ENCODE measurements at places on chromosomes 16 and 17.

DNA sequence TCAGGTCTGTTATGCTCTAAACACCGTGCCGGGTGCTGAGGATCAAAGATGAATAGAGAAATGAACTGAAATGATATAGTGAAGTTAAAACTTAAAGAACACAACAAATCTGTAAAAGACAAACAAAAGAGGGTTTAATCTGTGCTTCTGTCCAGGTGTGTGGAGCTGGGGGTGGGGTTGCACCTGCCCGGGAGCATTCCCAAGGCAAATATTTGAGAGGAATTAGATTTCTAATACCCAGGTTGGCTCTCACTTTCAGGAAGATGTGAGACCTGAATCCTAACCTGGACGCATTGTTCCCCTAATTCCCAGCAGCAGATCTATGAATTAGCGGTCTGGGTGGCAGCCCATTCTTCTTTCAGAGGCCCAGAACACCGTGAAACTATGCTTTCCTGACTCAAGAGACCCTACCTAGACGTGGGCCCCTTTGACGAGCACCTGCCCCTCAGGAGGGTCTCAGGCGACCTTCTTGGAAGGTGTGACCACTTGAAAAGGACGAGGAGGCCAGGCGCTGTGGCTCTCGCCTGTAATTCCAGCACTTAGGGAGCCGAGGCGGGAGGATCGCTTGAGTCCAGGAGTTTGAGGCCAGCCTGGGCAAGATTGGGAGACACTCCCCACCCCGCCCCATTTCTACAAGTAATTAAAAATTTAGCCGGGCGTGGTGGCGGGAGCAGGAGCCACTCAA, 677 bp upstream of the RANGRF start:
- no peak for DNase-seq

GRCh38 chr16:85906349-85906748, 7.4 kb downstream of the IRF8 start:
- no peak for DNase-seq

GRCh38 chr16:52993179-52993578, 59.5 kb downstream of the CHD9NB start:
- DNase-seq, result no peak

- no peak for DNase-seq
These were observed 47.3 kb downstream of the GDE1 start for GRCh38 chr16:19474617-19475016.
